ENCODE measurements at places on chromosomes 5 and 9.

DNA sequence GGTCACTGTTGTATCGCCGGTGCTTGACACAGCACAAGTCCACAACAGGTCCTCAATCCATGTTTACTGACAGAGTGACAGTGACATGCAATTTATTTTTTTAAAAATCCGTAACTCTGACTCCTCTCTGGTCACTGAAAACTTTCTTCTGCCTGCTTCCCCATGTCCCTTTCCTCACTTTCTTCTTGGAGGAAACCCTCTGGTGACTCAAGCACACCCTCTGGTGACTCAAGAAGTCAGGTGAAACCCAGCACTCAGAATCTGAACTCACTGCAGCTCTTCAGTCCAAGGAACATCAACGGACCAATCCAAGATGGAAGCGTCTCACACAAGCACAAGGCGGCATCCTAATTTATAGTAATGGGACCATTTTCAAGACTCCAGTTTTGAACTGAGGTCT is 245.9 kb downstream of the FSTL4 start:
- DNase-seq = no peak

- DNase-seq = no peak
Measured at GRCh38 chr9:120402741-120403542, 177.0 kb downstream of the CDK5RAP2 start.

GRCh38 chr5:147887930-147888329 is 9.4 kb downstream of the SCGB3A2 start:
- DNase-seq = no peak

DNA sequence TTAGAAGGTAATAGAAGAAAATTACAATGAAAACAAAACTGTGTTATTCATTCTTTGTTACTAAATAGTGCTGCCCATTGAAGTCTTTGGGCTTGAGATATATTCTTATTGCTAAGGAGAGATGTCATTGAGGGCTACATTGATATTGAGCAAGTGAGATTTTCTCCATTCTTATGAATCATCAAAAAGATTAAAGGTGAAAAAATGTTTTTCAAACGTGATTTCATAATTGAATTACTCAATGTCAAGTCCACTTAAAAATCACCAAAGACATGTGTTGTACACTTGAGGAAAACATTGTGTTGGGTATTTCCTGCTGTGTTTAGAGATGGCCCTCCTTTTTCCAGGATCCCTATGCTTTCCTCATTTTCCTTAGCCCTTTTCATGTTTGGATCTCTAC is 448.1 kb downstream of the NFIB start:
- no peak for DNase-seq

DNA sequence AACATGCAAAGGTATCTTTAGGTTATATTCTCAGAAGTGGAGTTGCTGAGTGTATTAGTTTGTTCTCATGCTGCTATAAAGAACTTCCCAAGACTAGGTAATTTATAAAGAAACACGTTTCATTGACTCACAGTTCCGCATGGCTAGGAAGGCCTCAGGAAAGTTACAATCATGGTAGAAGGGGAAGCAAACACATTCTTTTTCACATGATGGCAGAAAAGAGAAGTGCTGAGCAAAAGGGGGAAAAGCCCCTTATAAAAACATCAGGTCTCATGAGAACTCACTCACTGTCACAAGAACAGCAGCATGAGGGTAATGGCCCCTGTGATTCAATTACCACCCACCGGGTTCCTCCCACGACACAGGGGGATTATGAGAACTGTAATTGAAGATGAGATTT is 163.6 kb upstream of the PRLR start:
- no peak for DNase-seq

- DNase-seq = peak; percentile 81
Measured at GRCh38 chr9:99824378-99825171, 2.9 kb downstream of the NR4A3 start.

DNA sequence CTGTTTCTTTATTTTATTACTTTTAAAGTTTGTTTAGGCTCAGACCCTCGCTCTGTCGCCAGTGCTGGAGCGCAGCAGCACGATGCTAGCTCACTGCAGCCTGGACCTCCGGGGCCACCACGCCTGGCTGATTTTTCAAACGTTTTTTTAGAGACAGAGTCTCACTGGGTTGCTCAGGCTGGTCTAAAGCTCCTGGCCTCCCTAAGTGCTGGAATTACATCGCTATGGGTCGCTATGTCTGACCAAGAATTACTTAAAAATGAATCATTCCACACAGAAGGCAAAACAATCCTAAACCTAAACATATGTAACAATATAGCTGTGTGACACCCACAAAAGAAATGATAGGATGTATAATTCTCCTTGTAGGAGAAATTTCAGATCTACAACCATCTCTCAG is 86.9 kb upstream of the SIMC1 start:
- DNase-seq = no peak
